Lower leg skin (tissue), 4 donors: ENCODE measurements at places on chromosomes 7 and 10. TPM values are rescaled to one million over a fixed set of nuclear protein-coding genes. Genes with fewer than 3 reads are reported as not detected.

LRCH4 gene
- 82.2 TPM for total RNA-seq

- peak; percentile 86 for DNase-seq
Measured at GRCh38 chr10:88232029-88232895, 350.9 kb downstream of the RNLS start.

- DNase-seq: no peak
Measured at GRCh38 chr10:79488870-79489269, 23.5 kb upstream of the EIF5AL1 start.

SPDYE2 gene
- total RNA-seq: 0.39 TPM

EBF3 gene
- 0.80 TPM for total RNA-seq
